ACHN (cell line): ENCODE measurements at places on chromosomes 4 and X.
A peak's percentile ranks its signal among the peaks of the same experiment; 100 is the strongest.

DNA sequence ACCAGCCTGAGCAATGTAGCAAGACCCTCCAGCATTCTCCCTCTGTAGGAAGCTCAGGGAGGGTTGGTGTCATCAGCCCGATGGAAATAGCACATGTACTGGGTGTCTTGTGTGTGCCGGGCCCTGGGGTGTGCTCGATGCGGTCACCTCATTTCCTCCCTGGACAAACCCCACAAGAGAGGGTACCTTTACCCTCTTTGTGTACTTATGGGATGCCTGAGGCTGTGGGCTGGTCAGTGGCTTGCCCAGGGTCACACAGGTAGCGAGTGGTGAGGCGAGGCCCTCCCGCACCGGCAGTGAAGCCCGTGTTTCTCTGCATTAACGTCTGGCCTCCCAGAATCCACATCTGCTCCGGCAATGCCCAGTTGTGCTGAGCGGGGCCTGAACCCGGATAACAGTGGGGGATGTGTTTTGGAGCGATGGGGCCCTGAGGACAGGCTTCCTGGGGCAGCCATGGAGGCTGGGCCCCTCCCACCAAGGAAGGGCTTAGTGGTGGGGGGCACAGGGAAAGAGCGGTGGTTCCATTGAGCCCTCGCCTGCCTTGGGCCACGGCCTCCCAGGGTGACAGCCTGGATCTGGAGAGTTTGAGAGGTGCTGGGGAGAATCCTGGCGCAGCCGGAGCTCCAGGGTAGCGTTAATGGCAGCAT, 8.1 kb downstream of the PSAPL1 start:
- DNase-seq, result no peak

GRCh38 chr4:179634862-179635261, 2192.6 kb upstream of the AGA start:
- no peak for DNase-seq

DNA sequence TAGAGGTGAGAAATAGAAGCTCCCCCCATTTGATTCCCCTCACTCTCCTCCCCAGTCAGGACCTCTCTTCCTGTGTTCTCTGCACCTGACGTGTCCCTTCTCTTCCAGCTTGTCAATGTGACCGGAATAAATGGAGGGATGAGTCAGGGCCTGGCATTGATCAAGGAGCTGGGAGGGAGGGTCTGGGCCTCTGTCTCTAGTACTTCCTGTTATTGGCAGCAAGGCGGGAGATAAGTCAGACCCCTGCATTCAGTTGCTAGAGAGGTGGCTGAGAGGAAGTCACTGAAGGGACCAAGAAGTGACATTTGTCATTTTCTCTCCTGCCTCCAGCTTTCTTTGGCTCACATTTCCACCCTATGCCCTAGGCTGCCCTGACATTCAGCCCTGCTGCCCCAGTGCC, 35.1 kb upstream of the ZNF41 start:
- no peak for DNase-seq

- DNase-seq, result no peak
Measured at GRCh38 chrX:136148391-136148790, 1.1 kb downstream of the FHL1 start.

GRCh38 chr4:69323284-69323683, 43.0 kb downstream of the UGT2B28 start:
- no peak for DNase-seq

DNA sequence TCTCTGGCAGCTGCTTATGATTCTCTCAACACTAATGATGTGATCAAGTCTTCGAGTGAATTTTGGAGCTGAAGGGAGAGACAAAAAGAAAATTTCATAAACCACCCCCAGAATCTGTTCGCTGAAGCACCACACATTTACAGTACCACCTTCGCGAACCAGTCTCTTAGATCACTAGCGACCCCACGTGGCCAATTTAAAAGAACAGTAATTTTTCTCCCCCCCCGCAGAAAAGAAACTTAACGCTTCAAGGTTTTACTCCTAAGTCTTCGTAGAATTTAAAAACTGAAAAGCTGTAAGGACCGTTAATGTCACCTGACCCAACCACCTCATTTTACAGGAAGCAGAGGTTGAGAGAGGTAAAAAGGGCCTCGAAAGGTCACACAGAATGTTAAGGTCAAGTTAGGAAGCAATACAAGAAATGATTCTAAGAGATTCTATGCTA, 187.5 kb downstream of the QDPR start:
- DNase-seq, result peak; percentile 17

DNA sequence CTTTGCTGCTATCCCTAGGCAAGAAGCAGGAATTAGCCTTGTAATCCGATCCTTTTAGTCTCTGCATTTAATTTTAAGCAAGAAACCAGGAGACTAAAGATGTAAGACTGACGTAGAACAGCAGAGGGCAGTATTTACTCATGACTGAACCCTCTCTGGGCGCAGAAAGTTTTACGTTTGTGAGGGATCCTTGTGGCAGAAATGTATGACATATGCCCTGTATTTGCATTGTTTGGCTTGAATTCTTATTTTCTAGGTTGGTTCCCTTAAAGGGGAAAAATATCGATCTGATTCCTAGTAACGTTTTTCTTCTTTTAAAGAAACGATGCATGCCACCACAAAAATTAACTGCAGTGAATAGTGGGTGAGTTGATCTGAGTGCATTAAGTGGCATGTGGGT, 1.3 kb upstream of the FAT4 start:
- DNase-seq, result peak; percentile 80

- no peak for DNase-seq
Measured at GRCh38 chrX:111581086-111581485, 69.6 kb downstream of the SERTM2 start.

GRCh38 chr4:41514766-41515481, 23.0 kb upstream of the LIMCH1 start:
- no peak for DNase-seq

DNA sequence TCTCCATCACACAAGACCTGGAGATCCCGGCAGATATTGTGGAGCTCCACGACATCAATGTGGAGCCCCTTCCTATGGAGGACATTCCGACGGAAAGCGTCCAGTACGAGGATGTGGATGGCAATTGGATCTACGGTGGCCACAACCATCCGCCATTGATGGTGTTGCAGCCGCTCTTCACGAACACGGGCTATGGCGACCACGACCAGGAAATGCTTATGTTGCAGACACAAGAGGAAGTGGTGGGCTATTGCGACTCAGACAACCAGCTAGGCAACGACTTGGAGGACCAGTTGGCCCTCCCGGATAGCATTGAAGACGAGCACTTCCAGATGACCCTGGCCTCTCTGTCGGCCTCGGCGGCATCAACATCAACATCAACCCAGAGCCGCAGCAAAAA, 717 bp downstream of the YY2 start:
- no peak for DNase-seq

DNA sequence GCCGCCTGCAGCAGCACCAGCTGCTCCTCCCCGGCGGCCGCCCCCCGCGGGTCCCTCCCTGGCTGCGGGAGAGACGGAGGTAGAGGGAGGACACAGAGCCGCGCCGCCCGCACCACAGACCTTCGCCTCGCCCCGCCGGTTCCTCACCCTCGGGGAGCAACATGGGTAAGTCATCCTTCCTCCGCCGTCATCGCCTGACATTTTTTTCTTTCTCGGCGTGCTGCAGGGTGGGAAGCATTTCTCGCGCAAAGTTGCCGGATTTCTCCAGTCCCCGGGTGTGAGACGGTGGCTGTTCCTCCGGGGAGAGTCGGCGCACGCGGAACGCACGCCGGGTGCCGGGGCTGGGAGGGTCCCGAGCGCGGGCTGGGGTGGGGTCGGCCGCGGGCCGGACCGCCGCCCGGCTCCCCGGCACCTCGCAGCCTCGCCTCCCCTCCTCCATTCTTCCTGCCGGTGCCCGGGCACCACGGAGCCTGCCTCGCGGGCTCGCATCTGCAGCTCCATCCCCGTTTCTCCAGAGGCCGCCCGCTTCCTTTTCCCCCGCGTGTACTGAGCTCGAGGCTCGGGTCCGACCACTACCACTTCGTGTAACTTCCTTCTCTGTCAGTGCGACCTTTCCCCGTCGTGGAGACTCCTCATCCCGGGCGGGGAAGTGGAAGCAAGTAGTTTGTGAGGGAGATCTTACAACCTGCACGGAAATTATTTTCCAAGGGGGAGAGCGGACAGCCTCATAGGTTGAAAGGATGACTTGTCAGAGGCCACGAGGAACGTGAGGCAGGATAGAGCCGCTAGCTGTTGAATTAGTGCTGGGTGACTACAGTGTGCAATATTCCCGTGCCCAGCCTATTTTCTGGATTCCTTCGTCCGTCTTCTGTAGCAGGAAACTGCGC, 464 bp downstream of the RAP1GDS1 start:
- peak; percentile 67 for DNase-seq

DNA sequence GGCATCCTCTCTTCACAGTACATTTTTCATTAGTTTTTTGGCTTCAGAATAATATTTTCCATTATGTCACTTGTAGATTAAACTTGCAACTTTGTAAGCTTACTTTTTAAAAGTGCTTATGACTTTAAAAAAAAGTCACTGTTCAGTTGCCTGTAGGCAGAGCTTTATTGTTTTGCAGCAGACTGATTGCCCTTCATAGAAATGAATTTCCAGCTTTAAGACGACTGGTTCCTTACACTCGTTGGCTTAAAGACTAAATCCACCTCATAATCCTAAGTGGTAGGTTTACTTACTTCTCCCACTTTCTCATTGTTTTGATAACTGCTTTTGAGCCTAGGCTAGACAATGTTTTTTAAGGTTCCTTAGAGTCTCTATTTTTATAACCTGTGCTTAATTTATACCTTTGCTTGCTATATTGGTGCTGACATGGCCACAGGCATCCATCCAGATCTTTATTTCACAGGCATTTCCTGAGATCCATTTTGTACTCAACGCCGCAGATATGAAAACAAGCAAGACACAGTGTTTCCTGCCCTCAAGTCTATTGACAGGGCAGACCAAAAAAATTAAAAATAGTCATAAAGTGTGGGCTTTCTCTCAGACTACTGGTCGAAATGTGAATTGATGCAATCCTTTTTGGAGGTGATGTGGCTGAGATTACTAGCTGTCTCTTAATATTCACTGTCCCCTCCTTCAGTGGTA, 12.6 kb upstream of the IL13RA2 start:
- no peak for DNase-seq

DNA sequence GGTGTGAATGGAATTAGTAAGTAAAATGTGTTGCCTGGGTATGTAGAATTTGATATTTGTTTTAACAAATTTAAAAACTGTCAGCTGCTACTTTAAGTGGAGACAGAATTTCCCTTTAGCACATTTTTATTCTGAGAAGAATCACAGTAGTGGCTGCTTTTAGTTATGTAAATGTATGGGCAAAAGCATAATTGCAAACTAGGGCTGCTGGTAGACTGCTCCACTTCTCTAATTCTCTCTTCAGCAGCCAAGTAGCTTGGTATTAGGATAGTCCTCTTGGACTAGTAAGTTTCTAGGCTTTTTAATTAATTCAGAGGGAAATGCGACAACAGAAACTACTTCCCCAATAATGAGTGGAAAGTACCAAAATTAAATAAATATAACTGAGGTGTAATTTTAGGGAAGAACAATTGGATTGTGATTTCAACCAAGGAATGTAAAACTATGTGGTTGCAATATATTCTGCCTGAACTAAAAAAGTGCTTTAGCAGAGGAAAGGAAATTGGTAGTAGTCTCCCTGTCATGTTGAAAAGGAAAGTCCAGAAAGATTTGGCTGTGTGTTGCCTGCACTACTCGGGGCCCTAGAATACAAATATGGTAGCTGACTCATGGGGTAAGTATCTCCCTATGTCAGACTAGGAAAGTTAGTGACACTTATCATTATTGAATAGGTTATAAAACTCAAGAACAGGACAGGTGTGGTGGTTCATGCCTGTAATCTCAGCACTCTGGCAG, 9.2 kb upstream of the EIF4E start:
- DNase-seq, result peak; percentile 41

- no peak for DNase-seq
Measured at GRCh38 chr4:181021213-181021612, 1222.0 kb upstream of the TENM3 start.
